ENCODE measurements at places on chromosomes 5 and 9. TPM values are rescaled to one million over a fixed set of nuclear protein-coding genes. Genes with fewer than 3 reads are reported as not detected.

S1PR3 gene
- total RNA-seq: 48.6 TPM

EDIL3 gene
- 42.4 TPM for total RNA-seq

LCN15 gene
- total RNA-seq: 35.9 TPM

KIAA1958 gene
- 10.1 TPM for total RNA-seq

KIF20A gene
- 12.0 TPM for total RNA-seq

NEURL1B gene
- total RNA-seq: 3.9 TPM

TMED9 gene
- 187 TPM for total RNA-seq

CDH6 gene
- 34.3 TPM for total RNA-seq

- DNase-seq: peak; percentile 2
- no peaks in the 10 kb centered on the region for H3K36me3 ChIP-seq
- no peaks in the 10 kb centered on the region for H3K4me1 ChIP-seq
- no peak overlapping the region for H3K27ac ChIP-seq
- H3K4me3 ChIP-seq: no peak overlapping the region
Measured at GRCh38 chr9:87675906-87676515, 49.9 kb upstream of the CTSL start.

DNA sequence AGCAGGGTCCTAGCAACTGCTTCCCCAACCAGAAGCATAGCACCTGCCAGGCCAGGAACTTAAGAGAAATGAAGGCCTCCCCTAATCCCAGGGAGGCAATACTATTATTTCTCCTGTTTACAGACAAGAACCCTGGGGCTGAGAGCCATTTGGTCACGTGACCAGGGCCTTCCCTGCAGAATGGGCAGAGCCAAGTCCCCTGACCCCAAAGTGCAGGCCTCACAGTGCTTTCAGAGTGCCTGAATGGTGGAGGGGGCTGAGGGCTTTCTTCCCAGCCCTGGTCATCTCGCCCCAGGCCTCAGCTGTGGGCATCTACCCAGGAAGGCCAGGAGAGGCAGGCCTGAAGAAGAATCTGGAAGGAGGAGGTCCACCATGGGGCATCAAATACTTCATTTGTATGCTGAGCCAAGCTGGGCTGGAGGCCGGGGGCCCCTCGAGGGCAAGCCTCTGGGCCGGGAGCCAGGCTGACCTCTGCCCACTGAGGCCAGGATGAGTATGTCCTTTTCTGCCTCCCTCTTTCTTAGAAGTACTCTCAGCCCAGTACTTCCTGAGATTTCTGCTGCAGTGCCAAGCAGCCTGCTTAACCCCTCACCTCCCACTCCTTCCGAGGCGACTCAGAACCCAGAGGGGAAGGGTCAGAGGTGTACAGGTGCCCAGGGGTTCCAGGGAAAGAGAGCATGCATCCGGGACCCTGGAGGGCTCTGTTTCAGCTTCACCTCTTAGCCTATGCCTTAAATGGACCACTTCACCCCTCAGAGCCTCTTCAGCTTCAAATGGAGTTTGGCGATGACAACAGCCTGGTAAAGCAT, 18.9 kb upstream of the DUSP1 start:
- H3K4me3 ChIP-seq: no peak overlapping the region
- peaks cover 34% of the 10 kb centered on the region for H3K4me1 ChIP-seq
- no peaks in the 10 kb centered on the region for H3K36me3 ChIP-seq
- H3K27me3 ChIP-seq: no peaks in the 10 kb centered on the region

GRCh38 chr5:148831590-148832565, 5.5 kb downstream of the ADRB2 start:
- no peaks in the 10 kb centered on the region for H3K36me3 ChIP-seq
- H3K4me3 ChIP-seq: no peak overlapping the region
- peaks cover 8% of the 10 kb centered on the region for H3K27me3 ChIP-seq

GRCh38 chr9:84419031-84419602, 78.6 kb upstream of the SLC28A3 start:
- no peak overlapping the region for H3K4me3 ChIP-seq
- H3K36me3 ChIP-seq: no peaks in the 10 kb centered on the region
- H3K27me3 ChIP-seq: no peaks in the 10 kb centered on the region
- H3K27ac ChIP-seq: no peak overlapping the region
- H3K4me1 ChIP-seq: no peaks in the 10 kb centered on the region

DNA sequence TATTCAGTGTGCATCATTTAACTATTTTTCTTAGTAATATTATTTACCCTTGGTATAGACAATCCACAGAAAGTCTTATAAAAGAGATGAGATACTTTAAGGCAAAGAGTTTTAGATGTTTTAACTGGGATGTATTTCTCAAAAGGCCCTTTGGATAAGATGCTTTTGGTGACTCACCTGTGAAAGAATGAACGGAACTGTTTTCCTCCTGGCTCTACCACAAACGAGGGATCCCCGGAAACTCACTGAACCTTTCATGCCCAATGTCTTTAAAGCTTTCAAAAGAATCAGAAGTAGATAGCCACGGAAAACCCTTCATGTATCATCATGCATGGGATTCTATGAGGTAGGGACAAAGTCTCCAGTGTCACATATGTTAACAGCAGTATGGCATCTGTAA, 1.6 kb downstream of the ZNF782 start:
- H3K36me3 ChIP-seq: no peaks in the 10 kb centered on the region
- H3K27ac ChIP-seq: no peak overlapping the region
- no peak overlapping the region for H3K4me3 ChIP-seq

DNA sequence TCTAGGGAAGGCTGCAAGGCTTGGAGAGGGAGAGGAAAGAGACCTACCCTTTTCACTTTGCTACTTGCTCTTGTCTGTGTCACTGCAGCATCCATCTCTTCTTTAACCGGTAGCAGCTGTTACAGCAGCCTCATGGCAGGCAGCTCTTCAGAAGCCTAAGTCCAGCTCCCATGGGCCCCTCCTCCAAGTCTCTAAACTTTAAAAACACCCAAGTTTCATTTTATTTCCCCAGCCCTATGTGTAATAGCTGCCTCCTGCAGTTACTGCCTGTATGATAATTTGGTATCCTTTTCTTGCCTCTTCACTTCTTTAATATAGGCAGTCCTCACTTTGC, 313.1 kb upstream of the PIK3R1 start:
- no peak overlapping the region for H3K27ac ChIP-seq
- no peaks in the 10 kb centered on the region for H3K36me3 ChIP-seq
- no peaks in the 10 kb centered on the region for H3K27me3 ChIP-seq
- no peak overlapping the region for H3K4me3 ChIP-seq

- no peaks in the 10 kb centered on the region for H3K27me3 ChIP-seq
- no peaks in the 10 kb centered on the region for H3K36me3 ChIP-seq
- H3K4me3 ChIP-seq: no peak overlapping the region
- no peaks in the 10 kb centered on the region for H3K4me1 ChIP-seq
- H3K27ac ChIP-seq: no peak overlapping the region
Measured at GRCh38 chr5:13591621-13592020, 352.9 kb downstream of the DNAH5 start.

- no peak overlapping the region for H3K27ac ChIP-seq
- peaks cover 20% of the 10 kb centered on the region for H3K4me1 ChIP-seq
- H3K36me3 ChIP-seq: no peaks in the 10 kb centered on the region
- no peak overlapping the region for H3K4me3 ChIP-seq
Measured at GRCh38 chr5:168350315-168350714, 58.9 kb downstream of the WWC1 start.

GRCh38 chr5:159975462-159976019, 33.4 kb upstream of the TTC1 start:
- H3K4me1 ChIP-seq: no peaks in the 10 kb centered on the region
- peaks cover 57% of the 10 kb centered on the region for H3K27me3 ChIP-seq
- no peak overlapping the region for H3K27ac ChIP-seq
- no peaks in the 10 kb centered on the region for H3K36me3 ChIP-seq
- no peak overlapping the region for H3K4me3 ChIP-seq
- DNase-seq: peak; percentile 19

DNA sequence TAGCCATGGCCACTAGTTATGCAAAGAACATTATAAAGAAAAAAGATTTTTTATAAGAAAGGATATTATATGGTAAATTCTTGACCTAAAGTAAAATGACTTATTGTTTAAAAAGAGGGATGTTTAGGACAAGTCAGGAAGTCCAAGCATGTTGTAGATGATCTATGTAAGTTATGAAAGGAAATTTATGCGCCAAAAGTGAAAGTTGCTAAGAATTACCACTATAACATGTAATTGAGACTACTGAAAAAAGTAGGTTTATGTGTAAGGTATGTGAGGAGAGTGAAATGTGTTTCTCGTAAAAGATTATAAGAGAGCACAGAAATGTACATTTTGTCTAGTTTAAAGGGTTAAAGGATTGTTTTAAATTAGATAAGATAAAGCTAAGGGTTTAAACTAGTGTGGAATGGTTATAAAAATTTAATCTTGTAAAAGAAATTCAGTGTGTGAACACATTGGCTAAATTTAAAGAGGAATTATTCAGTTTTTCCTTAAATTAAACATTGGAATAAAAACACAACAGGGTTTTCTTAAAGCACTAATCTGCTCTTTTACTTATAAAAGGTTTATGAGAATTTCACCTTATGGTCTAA, 1100.4 kb upstream of the EDIL3 start:
- H3K27me3 ChIP-seq: no peaks in the 10 kb centered on the region
- no peak overlapping the region for H3K4me3 ChIP-seq
- no peak for DNase-seq
- no peak overlapping the region for H3K27ac ChIP-seq
- no peaks in the 10 kb centered on the region for H3K36me3 ChIP-seq

- H3K4me3 ChIP-seq: no peak overlapping the region
- no peak for DNase-seq
- no peak overlapping the region for H3K27ac ChIP-seq
- H3K36me3 ChIP-seq: no peaks in the 10 kb centered on the region
Measured at GRCh38 chr5:159581502-159582249, 251.4 kb upstream of the IL12B start.

DNA sequence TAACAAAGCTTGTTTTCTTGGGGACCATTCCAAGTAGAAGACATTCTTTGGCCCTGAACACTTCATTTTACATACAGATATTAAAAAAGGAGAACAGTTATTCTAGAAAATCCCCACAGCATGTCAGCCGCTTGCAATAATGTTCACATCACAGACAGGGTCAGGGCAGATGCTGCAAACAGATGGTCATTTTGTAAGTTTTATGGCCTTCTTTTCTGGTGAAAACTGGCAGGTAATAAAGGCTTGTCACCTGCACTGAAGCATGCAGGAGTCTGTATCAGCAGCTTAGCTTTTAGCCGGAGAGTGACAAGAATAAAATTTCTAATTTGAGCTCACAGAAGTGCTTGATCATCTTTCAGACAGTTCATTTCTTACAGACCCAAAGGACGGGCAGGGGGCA, 220.9 kb upstream of the DAP start:
- DNase-seq: no peak
- H3K4me3 ChIP-seq: no peak overlapping the region
- no peaks in the 10 kb centered on the region for H3K36me3 ChIP-seq
- no peaks in the 10 kb centered on the region for H3K4me1 ChIP-seq

- no peak overlapping the region for H3K27ac ChIP-seq
- no peaks in the 10 kb centered on the region for H3K36me3 ChIP-seq
- H3K4me1 ChIP-seq: no peaks in the 10 kb centered on the region
- DNase-seq: no peak
Measured at GRCh38 chr5:170336065-170336464, 38.5 kb upstream of the LCP2 start.

DNA sequence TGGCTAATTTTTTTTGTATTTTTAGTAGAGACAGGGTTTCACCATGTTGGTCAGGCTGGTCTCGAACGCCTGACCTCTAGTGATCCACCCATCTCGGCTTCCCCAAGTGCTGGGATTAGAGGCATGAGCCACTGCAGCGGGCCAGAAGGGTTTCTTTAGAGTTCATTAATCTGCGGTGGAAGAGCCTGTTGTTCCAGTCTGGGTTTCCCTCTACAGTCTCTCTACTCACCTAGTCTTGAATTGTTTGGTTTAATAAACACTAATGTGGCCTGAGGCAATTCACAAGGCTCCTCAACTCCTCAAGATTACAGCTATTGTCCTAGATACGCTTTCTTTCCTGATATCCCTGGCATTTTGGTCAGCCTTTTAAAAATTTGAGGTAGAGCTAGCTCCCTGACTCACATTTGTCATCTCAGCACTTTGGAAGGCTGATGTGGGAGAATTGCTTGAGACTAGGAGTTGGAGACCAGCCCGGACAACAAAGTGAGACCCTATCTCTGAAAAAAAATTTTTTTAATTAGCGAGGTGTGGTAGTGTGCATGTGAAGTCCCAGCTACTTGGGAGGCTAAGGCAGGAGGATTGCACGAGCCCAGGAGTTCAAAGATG, 4.6 kb upstream of the SAR1B start:
- H3K36me3 ChIP-seq: no peaks in the 10 kb centered on the region
- peak overlapping the region; percentile 85 for H3K27ac ChIP-seq
- H3K27me3 ChIP-seq: no peaks in the 10 kb centered on the region
- peak; percentile 44 for DNase-seq

GRCh38 chr5:159206818-159207217, 2.5 kb downstream of the RNF145 start:
- peak overlapping the region; percentile 98 for H3K27ac ChIP-seq
- DNase-seq: no peak
- peak overlapping the region; percentile 77 for H3K4me3 ChIP-seq

DNA sequence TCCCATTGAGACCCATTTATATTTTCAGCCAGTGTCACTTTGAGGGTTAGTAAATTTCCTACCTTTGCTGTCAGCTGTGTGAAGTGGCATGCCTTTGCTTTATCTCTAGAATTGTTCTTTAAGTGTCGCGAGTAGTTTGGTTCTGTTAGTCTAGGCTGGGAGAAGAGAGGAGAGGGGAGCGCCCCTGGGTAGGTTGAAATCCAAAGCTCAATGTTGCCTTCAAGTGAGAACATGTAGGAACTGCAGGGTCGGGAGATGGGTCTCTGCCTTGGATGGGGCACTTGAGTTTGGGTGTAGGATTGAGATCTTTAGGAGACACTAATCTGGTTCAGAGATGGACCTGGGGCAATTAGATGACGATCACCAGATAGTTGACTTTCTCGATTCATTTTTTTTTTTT, 46.3 kb downstream of the STC2 start:
- no peak overlapping the region for H3K4me3 ChIP-seq
- H3K4me1 ChIP-seq: peaks cover 3% of the 10 kb centered on the region
- peak; percentile 47 for DNase-seq
- peaks cover 30% of the 10 kb centered on the region for H3K27me3 ChIP-seq

DNA sequence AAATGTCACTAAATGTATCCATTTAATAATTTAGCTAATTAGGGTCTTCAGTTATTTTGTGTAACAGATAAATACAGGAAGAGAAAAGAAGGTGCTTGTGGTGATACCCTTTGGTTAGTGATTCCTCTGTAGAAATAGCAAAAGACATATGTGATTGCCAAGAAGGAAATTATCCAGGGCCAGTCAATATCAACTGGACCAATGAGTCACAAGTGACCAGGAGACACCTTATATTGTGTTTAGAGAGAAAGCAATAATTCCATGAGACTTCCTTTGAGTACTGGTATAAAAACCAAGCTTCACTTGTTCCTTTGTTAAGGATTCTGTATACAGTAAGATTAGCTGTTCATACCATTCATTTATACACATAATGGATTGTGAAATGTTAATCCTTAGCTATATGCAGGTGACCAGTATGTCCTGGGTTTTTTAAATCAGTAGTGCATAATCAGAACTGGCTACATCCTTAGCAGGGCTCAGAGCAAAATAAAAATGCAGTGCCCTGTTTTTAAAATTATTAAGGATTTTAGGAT, 11.7 kb upstream of the F2R start:
- H3K27ac ChIP-seq: no peak overlapping the region
- DNase-seq: no peak
- H3K36me3 ChIP-seq: no peaks in the 10 kb centered on the region

- H3K27me3 ChIP-seq: peaks cover 15% of the 10 kb centered on the region
- no peak for DNase-seq
- H3K4me1 ChIP-seq: no peaks in the 10 kb centered on the region
- H3K4me3 ChIP-seq: no peak overlapping the region
Measured at GRCh38 chr5:159858871-159859270, 57.4 kb upstream of the ADRA1B start.

All from hepatocyte (in vitro differentiated cells).